ENCODE measurements at places on chromosomes 3 and 15. TPM values are rescaled to one million over a fixed set of nuclear protein-coding genes. Genes with fewer than 3 reads are reported as not detected.

Gene SUCNR1
- not detected for total RNA-seq

Gene GOLGA6L22
- not detected for total RNA-seq

Gene TTC21A
- total RNA-seq, result 6.1 TPM

Gene LSMEM2
- not detected for total RNA-seq

Gene CSPG5
- under 0.01 TPM for total RNA-seq

Gene EAF1
- total RNA-seq, result 23.0 TPM

Gene DAZL
- total RNA-seq, result not detected

Gene FRMD5
- total RNA-seq, result 7.0 TPM

Gene CCR1
- 7.6 TPM for total RNA-seq

Gene PTX3
- 266 TPM for total RNA-seq

Gene CKMT1B
- not detected for total RNA-seq

All from smooth muscle cell of trachea (primary cell).